ENCODE measurements at places on chromosomes 5 and 9.

DNA sequence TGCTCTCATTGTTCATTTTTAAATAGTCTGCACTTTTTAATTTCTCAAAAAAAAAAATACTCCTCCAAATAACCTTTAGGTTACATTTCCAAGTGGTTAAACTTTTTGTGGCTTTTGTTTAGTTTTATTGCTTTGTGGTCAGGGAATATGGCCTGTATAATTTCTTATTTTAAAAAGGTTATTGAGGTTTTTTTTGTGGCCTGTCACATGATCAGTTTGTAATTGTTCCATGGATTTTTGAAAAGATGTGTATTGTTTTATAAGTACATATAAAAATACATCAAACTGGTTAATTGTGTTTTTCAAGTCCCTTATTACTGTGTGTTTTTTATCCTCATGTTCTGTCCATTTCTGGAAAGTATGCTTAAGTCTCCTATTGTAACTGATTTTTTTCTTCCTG is 64.0 kb downstream of the ZNF618 start:
- DNase-seq: no peak

- DNase-seq: no peak
Observed at GRCh38 chr5:137016783-137017324, 482.3 kb downstream of the SPOCK1 start.

- DNase-seq: no peak
Observed at GRCh38 chr9:73906671-73907070, 590.5 kb upstream of the RORB start.

- DNase-seq: no peak
Observed at GRCh38 chr5:109253262-109253661, 156.5 kb downstream of the PJA2 start.

DNA sequence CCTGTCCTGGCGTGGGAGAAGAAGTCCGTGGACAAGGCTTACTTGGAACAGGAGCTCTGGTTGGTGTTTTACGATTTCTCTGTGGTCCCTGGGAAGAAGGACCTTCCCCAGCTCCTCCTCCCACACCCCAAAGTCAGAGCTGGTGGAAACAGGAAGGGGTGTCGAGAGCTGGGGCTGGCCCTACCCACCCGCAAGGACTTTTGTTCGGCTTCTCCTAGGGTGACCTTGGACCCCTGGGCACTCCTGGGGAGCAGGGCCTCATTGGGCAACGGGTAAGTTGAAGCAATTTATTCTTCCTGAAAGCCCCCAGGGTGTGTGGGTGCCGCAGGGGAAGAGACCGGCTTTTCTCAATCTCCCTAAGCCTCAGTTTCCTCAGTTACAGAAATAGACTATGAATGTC is 53.9 kb upstream of the ORM1 start:
- no peak for DNase-seq

GRCh38 chr5:54480296-54480695 is 24.8 kb downstream of the HSPB3 start:
- no peak for DNase-seq

GRCh38 chr5:172706796-172707195 is 64.2 kb downstream of the DUSP1 start:
- no peak for DNase-seq

GRCh38 chr9:111919875-111920274 is 23.3 kb downstream of the UGCG start:
- no peak for DNase-seq

GRCh38 chr5:65779643-65780042 is 57.6 kb downstream of the NLN start:
- DNase-seq: no peak

DNA sequence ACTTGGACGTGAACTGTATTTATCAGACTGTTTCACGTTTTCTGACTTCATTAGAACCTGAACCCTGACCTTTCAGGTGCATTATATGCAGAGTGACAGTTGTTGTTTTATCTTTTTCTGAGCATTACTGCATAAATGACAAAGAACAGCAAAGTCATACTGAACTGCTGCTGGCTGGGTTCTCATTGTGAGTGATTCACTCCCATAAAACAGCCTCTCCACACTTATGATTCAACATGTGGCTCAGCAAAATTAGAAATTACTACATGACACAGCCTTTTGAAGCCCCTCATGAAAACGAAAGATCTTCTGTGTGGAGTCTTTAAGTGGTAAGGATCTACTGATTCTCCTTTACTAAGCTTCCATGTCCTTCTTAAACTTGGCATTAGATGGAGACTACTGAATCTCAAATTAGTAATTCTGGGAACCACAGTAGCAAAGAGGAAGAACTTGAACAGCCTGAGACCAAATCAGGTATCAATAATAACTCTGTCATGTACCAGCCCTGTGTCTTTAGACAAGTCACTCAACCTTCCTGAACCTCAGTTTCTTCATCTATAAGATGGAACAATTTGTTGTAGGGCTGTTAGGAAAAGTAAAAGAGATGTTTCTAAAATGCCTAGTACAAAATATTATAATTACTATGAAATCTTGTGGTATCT is 172.3 kb upstream of the GNA14 start:
- DNase-seq: no peak

GRCh38 chr9:21715408-21715807 is 87.0 kb upstream of the MTAP start:
- DNase-seq: no peak

GRCh38 chr5:181190711-181191525 is 14.1 kb downstream of the TRIM7 start:
- DNase-seq: no peak

GRCh38 chr9:78150312-78150982 is 85.4 kb upstream of the CEP78 start:
- DNase-seq: no peak

GRCh38 chr9:116260531-116260930 is 106.9 kb downstream of the PAPPA start:
- DNase-seq: no peak

- DNase-seq: no peak
Observed at GRCh38 chr5:160496784-160497183, 75.1 kb downstream of the PTTG1 start.

DNA sequence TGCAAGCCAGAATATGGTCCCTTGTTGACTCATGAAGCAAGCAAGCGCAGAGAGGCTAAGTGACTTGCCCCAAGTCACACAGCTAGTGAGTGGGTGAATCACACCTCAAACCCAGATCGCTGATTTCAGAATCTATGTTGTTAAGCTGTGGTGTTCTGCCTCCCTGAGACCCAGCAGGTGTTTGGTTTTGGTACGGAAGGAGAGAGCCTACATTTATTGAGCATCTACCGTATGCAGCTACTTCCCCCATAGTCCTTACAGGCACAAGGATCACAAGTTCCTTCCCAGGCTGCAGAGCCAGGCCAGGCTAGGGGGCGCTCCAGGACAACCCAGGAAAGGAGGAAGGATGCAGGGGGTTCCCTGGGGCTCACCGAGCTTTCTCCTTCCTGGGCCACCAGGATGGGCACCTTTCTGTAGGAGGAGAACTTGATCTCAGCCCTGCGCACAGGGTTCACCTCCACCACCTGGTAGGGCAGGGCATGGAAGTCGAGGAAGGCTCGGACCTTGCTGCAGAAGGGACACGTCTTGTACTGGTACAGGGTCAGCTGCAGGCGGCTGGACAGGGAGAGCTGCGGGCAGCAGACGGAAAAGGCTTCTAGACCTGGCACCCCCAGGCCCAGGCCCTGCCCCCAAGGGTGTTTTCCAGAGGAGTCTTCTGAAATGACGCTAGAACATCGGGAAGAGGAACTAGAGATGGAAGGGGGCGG is 2.5 kb downstream of the PTGES2 start:
- DNase-seq: no peak

DNA sequence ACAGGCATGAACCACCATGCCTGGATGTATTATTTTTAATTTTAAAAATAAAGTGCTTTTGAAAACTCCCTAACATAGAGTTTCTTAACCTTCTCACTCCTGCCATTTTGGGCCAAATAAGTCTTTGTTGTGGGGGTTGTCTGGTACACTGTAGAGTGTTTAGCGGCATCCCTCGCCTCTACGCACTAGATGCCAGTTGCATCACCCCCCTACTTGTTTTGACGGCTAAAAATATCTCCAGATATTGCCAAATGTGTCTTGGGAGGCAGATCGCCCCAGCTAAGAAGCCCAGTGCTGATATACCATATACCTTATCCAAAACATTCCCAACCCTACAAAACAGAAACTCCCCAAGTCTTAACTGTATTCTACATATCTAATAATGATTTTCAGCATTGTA is 54.6 kb downstream of the SCAI start:
- DNase-seq: no peak

- no peak for DNase-seq
Observed at GRCh38 chr5:40033411-40033810, 608.6 kb upstream of the DAB2 start.

DNA sequence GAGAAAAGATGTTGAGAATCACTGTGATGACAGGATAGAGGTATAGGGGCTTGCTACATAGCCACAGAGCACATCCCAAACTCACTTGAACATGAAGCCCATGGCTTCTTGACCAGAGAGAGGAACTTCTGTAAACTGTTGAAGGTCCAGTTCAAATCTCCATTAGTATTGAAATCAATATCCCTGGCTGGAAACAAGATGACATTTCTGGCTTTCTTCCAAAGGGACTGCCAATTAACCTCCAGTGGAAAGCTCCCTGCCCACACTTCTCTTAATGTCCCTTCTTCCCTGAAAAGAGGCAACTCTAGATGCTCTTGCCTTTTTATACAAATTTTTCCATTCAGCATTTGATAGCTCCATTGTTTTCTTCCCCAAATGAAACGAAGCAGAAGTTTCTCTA is 612.1 kb downstream of the EBF1 start:
- DNase-seq: no peak

- DNase-seq: no peak
Observed at GRCh38 chr5:159412284-159413046, 82.2 kb upstream of the IL12B start.

DNA sequence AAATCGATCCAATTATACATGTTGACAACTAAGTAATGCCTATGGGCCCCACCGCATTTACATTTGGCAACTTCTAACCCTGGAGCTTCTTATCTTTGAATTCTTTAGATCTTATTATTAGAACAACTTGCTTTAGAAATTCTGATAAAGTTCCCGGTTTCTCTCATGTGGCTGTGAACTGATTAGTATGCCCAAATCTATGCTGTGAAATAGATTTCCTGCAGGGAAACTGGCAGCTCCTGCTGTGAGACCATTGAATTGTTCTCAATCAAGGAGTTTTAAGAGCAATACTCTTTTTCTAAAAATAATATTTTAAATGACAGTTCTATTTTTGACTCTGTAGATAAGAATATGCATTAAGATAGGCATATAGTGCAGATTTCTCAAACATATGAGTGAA is 177.5 kb downstream of the GABRB2 start:
- no peak for DNase-seq

GRCh38 chr5:79130781-79131180 is 19.2 kb downstream of the BHMT start:
- no peak for DNase-seq

- no peak for DNase-seq
Observed at GRCh38 chr9:78919701-78920100, 622.8 kb downstream of the PSAT1 start.

DNA sequence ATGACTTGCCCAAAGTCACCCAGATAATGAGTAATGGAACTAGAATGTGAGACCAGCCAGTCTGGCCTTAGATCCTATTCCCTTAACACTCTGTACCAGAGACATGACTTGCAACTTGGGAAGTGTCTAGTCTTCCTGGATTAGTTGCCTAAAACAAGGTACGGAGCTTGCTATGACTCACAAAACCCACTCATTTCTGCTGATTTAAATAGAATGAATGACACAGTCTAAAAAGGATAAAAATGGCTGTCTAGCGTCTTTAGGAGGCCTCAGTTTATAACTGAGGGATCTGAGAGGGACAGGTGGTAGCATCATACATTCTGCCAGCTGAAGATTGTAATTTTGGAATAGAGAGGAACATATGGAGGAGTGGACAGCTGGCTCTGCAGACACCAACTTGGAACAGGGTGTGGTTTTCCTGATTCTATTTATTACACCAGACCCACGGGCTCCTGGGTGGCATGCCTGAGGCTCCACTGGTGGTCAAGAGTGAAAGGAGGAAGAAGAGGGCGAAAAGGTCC is 62.7 kb downstream of the ABLIM3 start:
- DNase-seq: no peak

GRCh38 chr5:144680711-144681110 is 510.0 kb downstream of the KCTD16 start:
- no peak for DNase-seq

DNA sequence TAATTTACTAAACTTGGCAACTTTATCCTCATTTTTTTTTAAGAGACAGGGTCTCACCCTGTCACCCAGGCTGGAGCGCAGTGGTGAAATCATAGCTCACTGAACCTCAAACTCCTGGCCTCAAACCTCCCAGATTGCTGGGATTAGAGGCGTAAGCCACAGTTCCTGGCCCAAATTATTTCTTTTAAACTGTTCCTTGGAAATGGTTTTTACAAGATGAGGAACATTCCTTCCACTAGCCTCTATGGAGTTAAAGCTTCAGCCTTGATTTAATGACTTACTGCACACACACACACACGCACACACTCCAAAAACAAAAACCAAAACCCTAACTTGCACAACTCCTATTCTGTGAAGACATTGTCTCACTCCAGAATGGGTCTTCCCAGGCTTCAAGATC is 77.2 kb upstream of the TARS1 start:
- DNase-seq: no peak

DNA sequence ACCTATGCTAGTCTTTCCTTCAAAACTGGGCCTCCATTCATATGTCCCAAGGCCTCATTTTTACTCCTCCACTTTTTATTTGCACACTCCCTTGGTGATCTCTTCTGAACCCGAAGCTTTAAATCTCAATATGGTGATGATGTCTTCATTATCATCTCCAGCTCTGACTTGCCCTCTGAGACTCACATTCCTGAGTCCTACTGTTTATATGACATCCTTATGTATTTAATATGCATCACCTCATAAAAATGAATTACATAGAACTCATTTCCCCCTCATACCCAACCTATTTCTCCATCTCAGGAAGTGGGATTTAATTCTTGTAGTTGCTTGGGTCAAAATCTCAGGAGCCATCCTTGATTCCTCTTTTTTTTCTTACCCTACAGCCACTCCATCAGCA is 473.0 kb downstream of the EBF1 start:
- DNase-seq: no peak

GRCh38 chr9:76866689-76867088 is 39.2 kb downstream of the PRUNE2 start:
- DNase-seq: no peak

DNA sequence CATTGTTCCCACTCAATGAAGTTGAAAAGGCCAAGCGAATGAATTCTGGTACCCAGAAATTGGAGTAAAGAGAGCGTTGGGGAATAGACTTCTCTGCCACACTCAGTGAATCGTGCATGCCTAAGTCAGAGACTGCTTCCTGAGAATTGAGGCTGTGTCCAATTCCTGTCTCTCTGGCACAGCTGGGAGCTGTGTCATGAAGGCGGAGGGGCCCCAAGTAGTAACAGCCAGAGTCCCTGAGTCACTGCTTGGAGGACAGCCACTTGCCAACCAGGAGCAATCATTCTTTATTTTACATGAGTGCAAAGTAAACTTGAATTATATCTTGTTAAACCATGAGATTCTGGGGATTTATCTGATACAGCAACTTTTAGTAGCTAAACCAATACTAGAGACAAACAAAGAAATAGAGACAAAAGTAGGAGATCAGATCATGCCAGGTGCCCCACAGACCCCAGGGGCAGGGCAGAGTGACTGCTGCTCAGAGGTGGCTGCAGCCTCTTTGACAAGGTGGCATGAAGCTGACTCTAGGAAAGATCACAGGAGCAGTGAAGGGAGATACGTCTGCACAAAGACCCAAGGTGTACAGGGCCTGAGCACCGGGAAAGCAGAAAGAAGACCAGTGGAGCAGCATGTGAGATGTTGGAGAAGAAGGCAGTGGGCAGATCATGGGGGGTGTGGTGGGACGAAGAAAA is 246.0 kb downstream of the GADD45G start:
- DNase-seq: no peak
